Activated CD4-positive, alpha-beta T cell treated with anti-CD3 and anti-CD28 coated beads, Interleukin-2, amount 50 U/mL, for 16 hours (primary cell): ENCODE measurements at places on chromosomes 7 and 10.

DNA sequence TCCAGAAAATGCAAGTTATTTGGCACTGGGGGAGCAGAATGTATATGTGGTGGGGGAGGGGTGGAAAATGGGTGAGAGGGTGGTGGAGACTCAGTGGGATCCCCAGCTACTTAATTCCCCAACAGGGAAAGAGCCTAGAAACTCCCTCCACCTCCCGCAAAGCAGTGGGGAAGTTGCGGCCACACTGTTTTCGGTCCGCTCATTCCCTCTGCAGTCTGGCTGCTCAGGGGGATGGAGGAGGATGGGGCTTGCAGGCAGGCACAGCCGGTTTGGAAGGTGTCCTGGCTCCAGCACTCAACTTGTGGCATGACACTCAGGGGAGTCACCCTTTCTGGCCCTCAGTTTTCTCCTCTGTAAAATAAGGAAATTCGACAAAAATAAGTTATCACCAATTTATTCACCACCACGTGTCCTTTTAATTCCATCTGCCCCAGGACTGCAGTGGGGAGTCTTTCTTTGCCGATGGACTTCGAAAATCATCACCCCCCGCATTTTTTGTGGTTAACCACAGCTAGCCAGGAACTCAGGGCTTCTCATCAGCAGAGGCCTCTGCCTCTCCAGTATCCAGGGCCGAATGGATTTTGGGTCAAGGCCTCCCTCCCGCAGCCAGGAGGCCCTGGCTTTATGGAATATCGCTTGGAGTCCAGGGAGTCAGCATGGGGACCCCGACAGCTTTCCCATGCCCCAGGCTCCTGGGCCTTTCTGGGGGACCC lies 1.6 kb upstream of the HTRA1 start:
- no peak for DNase-seq

DNA sequence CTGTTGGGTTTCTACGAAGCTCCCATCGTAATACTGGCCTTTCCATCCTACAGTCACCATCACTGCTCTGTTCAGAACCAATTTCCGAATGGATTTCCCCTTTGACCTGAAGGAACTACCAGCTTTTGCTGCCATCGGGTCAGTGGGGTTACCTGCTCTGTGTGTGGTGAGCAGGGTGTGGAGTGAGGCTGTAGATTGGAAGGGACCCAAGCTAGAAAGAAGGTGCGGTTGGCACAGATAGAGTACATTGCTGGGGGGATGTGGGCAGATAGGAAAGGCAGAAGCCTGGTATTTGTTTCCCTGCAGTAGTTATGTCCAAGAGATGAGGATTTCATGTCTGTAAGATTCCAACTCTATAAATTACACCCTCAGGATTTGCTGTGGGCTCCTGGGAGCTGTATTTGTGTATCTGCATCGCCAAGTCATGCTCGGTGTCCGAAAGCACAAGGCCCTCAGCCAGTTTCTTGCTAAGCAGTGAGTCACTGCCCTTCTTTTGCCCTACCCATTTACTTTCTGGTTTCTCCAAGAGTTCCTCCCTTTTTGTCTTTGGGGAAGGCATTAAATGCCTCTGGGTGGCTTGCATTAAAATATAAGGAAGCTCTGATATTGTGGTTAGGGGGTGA lies 15.4 kb downstream of the CLCN1 start:
- no peak for DNase-seq

DNA sequence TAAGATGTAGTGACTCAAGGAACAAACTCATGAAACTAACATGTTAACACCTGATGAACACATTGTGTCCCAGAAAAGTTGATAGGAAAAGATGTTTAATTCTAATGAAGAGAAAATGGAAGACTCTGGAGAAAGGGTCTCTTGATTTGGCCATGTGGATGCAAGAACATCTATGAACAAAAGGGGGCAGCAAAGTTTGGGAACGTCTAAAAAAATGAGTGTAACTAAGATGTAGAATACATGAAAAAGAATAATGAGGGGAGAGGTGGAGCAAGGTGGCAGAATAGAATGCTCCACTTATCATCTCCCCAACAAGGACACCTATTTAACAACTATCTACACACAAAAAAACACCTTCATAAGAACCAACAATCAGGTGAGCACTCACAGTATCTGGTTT lies 805.1 kb downstream of the TNS3 start:
- DNase-seq = no peak

- no peak for DNase-seq
These were observed 26.1 kb upstream of the GPAM start for GRCh38 chr10:112209684-112210131.

DNA sequence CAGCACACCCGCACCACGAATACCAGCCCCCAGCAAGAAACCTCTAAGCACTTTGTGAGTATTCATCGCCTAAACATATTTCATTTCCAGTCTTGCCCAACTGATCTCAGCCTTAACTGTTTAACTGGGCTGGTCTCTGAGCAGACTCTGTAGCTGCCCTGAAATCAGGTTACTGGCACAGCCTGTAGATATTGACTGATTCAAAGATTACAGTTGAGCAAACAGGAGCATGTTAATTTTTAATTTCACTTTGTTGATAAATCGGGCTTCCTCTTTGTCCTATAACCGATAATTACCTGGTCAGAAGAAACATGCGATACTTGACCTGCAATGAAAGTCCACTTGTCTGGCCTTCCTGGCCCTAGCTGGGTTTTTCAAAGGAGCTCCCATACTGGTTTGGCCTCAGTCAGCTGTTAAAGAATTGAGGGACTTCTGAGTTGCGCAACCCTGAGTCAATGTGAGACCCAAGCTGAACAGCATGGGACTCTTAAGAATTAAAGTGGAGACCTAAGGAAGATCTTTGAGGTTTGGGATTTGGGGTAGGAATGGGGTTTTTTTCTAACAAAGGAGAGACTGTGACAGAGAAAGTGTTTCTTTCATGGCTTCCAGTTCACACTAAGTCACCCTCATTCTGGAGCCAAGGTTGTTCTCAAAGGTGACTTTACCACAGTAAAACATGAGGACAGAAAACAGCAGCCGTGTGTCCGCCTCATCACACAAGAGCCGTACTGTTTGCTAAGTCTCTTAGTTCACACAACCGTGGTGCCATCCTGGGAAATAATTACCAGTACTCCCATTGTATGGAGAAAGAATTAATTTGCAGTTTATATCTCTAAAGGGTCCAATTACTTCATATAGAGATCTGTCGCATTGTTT lies 75.9 kb downstream of the PPP1R3C start:
- no peak for DNase-seq

- no peak for DNase-seq
These were observed 15.2 kb downstream of the CALML5 start for GRCh38 chr10:5484205-5484604.

GRCh38 chr7:96686305-96686704 lies 23.3 kb downstream of the SEM1 start:
- peak; percentile 4 for DNase-seq

GRCh38 chr10:72688208-72688651 lies 3.7 kb upstream of the MCU start:
- DNase-seq = no peak

DNA sequence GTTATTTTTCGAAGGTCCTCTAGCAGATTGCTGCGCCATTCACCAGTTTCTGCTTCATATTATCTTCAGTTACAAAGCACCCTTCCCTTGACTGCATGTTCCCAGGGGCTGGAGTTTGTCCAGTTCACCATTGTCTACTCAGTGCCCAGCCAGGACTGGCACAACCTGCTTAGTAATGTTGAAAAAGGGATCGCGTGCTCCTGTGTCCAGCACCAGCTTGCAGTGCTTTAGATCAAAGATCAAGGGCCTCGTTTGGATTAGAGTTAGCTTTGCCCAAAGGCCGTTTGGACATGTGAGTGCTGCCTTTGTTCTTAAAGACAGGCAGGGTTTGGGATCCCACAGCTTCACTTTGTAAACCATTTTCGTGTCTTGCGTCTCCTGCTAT lies 867 bp downstream of the ATP6V0E2 start:
- no peak for DNase-seq
